ENCODE measurements at places on chromosomes 11 and 22. TPM values are rescaled to one million over a fixed set of nuclear protein-coding genes. Genes with fewer than 3 reads are reported as not detected.

DNA sequence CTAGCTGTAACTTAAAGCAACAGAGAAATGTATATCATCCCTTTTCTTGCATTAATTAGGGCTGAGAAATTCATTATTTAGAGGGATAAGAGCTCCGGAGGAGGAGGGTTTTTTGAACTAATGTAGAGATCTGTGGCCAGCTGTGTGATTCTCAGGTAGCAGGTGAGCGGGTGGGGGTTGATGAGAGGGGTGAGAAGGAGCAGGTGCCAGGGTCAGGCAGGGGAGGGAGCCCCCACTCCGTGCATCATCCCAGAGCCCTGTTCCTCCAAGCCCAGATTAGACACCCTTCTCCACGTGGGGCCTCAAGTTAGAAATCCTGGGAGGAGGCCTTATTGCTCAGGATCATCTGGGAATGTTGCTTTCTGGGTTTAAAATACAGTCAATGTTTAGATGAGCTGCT lies 24.9 kb downstream of the ZBTB16 start:
- DNase-seq = no peak

DNA sequence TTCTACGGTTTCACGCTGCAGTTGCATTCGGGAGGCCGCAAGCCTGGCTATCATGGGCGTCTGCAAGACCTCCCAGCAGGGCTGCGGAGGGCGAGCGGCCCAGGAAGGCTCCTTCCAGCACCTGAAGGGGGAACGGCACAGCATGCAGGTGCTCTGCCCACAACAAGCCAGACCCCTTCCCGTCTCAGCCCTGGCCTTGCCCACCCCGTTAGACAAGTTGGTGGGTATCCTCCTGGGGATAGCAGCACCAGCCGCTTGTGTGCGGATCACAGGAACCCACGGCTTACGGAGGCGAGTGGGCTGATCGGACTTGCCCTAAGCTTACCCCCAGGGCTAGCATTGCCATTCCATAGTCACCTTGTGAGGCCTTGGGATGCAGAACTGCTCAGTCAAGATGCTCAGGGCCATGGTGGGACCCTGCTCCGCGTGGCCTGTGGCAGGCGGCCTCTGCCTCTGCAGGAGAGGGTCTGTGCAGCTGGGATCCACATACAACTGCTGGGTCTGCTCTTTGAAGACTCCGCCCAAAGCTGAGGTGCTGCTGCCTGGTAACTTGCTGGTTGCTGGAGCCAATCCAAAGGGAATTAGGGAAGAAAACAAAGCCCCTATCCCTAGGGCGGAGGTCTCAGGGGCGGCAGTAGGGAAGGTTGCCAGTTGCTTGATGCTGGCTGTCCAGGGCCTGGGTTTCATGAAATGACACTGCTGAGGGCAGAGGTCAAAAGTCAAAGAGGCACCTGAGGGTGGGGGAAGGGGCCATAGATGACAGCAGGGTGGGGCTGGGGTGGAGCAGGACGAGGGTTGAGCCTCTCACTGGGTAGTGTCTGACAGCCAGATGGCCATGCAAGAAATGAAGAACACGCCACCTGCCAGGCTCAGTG lies 1.4 kb upstream of the OSBPL5 start:
- peak; percentile 8 for DNase-seq

DNA sequence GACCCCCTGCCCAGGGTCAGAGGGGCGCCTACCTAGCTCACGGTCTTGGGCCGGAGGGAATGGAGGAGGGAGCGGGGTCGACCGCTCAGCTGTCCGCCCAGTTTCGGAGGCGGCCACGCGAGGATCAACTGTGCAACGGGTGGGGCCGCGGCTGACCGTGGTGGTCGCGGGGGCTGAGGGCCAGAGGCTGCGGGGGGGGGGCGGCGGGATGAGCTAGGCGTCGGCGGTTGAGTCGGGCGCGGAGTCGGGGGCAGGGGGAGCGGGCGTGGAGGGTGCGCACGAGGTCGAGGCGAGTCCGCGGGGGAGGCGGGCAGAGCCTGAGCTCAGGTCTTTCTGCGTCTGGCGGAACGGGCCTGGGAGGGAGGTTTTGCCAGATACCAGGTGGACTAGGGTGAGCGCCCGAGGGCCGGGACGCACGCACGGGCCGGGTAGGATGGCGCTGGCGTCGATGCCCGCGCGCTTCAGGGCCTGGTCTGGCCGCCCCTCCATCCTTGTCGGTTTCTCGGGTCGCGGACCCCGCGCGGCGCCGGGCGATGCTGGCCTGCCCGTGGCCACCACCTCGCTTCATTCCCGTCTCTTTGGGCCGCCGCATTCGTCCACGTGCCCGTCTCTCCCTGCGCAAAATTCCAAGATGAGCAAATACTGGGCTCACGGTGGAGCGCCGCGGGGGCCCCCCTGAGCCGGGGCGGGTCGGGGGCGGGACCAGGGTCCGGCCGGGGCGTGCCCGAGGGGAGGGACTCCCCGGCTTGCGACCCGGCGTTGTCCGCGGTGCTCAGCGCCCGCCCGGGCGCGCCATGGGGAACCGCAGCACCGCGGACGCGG lies at the start of gene DRD4:
Gene DRD4 (plus strand): TSS at position 759 of the 822 bp plus-strand sequence. CDS start 36 bp downstream, at position 795.
- no peak for DNase-seq

DNA sequence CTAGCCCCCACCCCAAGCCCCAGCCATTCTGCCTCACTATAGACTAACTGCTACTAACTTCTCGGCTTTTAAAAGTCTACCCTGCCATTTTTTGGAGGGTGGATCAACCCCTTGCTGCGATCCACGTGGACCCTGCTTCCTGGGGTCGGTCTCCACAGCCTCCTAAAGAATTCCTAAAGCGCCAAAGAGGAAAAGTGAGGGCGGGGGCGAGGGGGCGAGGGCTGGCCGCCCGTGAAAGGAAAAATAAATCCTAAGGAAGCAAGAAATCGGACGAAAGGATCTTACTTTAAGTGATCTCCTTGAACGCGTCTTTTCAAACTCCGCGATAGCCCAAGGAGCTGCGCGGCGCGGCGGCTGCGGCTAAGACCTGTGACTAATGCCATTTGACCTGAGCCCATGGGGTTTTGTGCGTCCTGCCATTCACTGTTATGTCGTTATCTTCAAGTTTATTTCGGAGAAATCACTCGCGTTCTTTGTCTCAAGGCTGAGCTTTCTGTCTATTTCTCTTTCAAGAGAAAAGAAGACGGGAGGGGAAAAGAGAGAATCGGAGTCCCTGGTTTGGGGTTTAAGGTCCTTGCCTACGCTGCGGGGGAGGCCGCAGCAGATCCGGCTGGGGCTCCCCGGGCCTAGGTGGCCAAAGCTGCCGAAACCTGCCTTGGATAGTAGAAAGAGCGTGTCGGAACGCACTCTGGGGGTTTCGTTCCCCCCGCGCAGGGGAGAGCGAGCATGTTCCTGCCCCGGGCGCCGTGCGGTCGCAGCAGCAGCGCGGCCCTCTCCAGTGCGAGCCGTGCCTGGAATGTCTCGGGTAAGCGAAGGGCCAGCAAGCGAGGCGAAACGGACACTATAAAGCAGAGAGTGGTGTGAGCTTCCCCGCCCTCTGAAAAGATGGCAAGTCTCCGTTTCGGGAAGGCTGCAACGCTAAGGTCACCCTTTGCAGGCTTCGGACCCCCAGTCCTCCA lies 2.8 kb upstream of the DBX1 start:
- DNase-seq = no peak

GRCh38 chr11:65135633-65136145 lies 1.4 kb upstream of the SYVN1 start:
- no peak for DNase-seq

- no peak for DNase-seq
These were observed 636.8 kb upstream of the CCDC179 start for GRCh38 chr11:23497040-23497439.

DNA sequence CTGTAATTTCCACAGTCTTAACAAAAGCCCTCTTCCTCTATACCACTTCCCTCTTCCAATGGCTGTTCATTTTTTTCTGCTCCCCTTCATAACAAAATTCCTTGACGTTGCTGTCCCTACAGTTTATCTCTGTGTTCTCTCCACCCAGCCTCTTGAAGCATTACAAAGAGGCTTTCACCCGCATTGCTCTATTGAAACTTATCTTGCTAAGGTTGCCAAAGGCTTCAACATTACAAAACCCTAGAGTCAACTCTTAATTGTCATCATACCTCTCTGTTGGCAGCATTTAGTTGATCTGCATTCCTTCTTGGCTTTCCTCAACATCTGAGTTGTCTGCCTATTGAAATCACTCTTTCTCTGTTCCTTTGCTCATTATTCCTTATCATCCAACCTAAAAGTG lies 1055.7 kb downstream of the JRKL start:
- no peak for DNase-seq

RHBDD3 gene
- total RNA-seq = 23.1 TPM

SLC22A12 gene
- not detected for total RNA-seq

UBTFL1 gene
- not detected for total RNA-seq
